ENCODE measurements at places on chromosomes 7 and 10.

DNA sequence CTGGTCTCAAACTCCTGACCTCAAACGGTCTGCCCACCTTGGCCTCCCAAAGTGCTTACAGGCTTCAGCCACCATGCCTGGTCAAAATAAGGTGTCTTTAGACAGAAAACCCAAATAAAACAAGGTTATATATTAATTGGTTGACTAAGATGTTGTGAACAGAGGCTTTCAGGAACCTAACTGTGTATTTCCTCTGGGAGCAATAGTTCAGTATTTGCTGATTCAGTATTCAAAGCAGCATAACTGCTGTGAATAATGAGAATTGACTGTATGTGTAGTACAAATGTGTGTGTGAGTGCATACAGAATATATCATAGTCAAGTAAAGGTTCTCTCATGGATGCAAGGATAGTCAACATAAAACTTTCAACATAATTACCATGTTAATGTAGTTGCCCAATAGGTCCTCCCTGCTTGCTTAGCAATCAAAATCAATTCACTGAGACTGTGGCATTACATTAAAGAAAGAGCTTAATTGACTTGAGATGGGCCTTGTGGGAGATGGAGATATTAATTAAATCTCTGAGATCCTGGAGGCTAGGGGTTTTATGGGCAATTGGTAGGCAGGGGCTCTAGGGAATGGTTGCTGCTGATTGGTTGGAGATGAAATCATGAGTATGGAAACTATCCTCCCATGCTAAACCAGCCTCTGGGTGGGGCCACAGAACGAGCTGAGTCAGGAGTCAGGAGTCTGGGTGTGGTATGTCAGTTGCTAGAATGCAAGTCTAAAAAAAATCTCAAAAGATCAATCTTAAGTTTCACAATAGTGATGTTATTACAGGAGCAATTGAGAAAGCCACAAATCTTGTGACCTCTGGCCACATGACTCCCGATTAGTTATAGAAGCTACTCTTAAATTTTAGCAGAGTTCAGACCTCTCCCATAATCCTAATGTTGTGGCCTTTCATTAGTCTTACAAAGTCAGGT lies 162.7 kb downstream of the AKR1D1 start:
- DNase-seq = no peak

- no peak for DNase-seq
Measured at GRCh38 chr10:80519936-80520650, 17.6 kb upstream of the SH2D4B start.

- DNase-seq = no peak
Measured at GRCh38 chr10:119670717-119671116, 19.5 kb downstream of the BAG3 start.

- no peak for DNase-seq
Measured at GRCh38 chr7:121337398-121337797, 8.6 kb downstream of the WNT16 start.

DNA sequence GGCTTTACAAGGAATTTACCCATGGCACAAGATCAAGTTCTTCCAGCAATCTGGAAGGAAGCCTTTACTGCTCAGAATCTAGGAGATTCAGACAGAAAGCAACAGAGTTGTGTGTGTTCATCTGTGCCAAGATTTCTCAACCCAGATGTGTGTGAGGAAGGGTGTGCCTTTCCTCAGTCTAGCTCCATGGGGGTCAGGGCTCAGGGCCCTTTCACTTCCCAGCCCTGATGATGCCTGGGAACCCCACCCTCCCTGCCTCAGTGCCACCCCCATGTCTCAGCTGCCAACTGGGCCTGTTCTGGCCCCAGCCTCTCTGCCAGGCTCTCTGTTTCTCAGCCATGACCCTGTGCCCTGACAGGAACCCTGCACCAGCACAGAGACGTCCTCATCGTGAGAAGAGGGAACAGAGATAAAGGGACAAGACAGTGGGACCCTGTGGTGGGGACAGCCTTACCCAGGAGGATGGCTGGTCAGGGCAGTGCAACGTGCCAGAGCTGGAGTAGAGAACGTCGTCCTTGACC lies 102.0 kb downstream of the VIPR2 start:
- no peak for DNase-seq

- DNase-seq = no peak
Measured at GRCh38 chr10:1698185-1698584, 39.1 kb downstream of the ADARB2 start.

DNA sequence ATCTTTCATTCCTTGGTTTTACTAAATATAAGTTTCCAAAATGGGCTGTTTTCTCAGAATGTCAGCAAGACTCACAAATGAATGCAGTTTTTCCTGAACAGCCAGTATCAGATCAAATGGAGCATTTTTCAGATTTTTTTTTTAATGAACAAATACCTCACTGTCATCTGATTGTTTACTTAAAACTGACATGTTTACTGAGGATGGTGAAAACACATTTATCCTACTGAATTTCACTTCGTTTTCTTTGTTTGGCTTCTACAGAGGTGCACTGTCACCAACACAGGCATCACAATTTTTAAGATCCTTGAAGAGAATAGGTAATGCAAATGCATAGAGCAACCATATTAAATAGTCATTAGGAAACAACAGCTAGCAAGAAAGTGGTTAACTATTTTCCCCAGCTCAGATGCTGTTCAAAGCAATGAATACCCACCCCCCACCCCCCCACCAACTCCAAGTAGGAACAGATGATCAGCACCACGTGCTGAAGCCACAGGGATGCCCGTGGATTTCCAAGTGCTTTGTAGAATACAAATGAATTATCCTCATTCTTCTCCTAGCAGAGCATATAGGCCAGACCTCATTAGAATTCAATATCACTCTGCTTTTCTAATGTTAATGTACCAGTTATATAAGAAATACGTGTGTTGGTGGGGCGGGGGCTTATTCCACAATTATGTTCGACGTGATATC lies 205.9 kb downstream of the SKAP2 start:
- no peak for DNase-seq

DNA sequence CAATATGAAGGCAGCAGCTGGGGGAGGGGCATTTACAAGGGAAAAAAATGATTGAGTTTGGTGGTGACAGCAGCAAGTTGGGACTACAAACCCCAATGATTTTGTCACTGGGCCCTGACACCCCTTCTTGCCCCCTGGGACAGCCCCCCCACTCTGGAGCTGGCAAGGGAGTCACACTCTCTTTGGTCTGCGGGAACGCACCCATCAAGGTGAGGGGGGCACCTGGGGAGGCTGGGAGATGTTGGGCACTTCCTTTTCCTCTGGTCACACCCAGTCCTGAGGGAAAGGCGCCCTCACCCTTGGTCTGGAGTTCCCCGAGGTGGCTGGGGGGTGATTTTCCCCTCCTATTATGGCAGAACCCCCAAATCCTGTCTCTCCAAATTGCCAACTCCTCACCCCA lies 24.4 kb downstream of the EPHB4 start:
- no peak for DNase-seq

Measured in Jurkat, Clone E6-1 (cell line).